ENCODE measurements at places on chromosomes 16 and 17.

GRCh38 chr16:51035110-51035498 is 116.0 kb downstream of the SALL1 start:
- peak; percentile 3 for DNase-seq

- DNase-seq: no peak
Observed at GRCh38 chr17:33040461-33040860, 48.8 kb downstream of the SPACA3 start.

GRCh38 chr16:89924297-89924924 is 1.3 kb downstream of the TUBB3 start:
- DNase-seq: peak; percentile 75

GRCh38 chr16:17002565-17002964 is 468.2 kb downstream of the XYLT1 start:
- DNase-seq: no peak

- peak; percentile 30 for DNase-seq
Observed at GRCh38 chr16:66935314-66936011, at the start of gene CES2. CES2 (plus strand) TSS chr16:66935516; CDS start chr16:66935636, 120 bp downstream.

DNA sequence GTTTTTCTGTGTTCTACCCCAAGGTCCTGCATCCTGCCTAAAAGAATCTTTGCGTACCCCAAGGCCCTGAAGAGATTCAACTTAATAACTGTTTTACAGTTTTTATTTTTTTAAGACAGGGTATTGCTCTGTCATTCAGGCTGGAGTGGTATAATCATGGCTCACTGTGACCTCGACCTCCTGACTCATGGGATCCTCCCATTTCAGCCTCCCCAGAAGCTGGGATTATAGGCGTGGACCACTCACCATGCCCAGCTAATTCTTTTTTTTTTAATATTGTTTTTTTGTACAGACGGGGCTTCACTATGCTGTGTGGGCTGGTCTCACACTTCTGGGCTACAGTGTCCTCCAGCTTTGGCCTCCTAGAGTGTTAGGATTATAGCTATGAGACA is 9.3 kb upstream of the FAAP100 start:
- DNase-seq: peak; percentile 57

DNA sequence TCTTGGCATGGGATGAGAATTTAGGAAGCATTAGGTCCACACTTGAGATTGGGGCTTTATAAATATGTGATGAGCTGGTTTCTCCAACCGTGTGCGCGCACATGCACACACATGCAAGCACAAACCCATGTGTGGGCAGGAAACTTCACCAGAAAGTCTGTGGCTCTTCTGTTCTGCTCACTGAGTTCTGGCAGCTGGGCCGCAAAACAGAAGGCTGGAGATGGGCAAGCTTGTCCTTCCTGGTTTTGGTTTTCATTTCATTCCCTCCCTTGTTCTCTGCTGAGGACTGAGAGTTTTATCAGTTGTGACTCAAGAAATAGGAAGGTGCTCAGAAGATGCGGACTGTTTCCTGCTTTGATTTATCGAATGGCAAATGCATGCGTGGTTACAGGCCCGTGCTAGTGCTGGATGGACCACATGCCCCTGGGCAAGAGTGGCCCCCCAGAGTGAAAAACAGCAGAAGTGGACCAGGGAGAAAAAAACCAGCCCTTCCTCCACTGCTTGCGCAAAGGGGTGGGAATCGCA is 14.1 kb downstream of the MAP3K14 start:
- peak; percentile 93 for DNase-seq

DNA sequence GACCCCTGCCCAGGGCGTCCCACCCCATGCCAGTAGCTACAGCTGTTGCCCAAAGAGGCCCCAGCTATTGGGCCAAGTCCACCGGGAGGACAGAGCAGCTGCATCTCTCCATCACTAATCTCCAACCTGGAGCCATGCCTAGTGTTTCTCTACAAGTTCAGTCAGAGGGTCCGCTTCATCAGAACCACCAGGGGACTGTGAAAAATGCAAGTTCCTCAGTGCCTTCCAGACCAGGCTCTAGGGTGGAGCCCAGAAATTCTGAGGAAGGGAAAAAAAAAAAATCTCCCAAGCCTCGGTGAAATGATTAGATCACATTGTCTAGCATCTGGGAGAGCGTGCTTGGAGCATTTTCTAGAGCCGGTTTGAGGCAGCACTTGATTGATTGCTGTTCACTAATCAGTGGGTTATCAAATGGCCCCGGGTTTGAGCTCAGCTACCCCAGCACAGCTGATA is 22.4 kb upstream of the HERPUD1 start:
- DNase-seq: no peak

DNA sequence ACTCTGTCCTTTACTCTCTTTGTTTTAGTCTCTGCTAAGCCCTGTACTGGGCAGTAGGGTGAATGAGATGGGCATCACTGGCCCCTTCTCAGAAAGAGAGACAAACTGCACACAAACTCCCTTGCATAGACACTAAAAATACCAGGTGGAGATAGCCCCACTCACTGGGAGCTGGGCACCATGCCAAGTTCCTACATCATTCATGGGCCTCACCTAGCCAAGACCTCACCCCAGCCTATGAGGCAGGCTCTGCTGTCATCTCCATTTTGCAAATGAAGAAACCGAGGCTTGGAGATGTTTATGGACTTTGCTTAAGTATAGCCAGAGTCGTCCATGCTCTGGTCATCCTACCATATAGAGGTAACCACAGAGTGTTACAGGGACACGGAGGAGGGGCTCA is 499.8 kb upstream of the CDH11 start:
- DNase-seq: no peak

- peak; percentile 94 for DNase-seq
Observed at GRCh38 chr17:64694207-64694606, 32.1 kb upstream of the SMURF2 start.

GRCh38 chr17:45276031-45276430 is 14.1 kb upstream of the SPATA32 start:
- DNase-seq: peak; percentile 76
